ENCODE measurements at places on chromosomes 16 and 17.

DNA sequence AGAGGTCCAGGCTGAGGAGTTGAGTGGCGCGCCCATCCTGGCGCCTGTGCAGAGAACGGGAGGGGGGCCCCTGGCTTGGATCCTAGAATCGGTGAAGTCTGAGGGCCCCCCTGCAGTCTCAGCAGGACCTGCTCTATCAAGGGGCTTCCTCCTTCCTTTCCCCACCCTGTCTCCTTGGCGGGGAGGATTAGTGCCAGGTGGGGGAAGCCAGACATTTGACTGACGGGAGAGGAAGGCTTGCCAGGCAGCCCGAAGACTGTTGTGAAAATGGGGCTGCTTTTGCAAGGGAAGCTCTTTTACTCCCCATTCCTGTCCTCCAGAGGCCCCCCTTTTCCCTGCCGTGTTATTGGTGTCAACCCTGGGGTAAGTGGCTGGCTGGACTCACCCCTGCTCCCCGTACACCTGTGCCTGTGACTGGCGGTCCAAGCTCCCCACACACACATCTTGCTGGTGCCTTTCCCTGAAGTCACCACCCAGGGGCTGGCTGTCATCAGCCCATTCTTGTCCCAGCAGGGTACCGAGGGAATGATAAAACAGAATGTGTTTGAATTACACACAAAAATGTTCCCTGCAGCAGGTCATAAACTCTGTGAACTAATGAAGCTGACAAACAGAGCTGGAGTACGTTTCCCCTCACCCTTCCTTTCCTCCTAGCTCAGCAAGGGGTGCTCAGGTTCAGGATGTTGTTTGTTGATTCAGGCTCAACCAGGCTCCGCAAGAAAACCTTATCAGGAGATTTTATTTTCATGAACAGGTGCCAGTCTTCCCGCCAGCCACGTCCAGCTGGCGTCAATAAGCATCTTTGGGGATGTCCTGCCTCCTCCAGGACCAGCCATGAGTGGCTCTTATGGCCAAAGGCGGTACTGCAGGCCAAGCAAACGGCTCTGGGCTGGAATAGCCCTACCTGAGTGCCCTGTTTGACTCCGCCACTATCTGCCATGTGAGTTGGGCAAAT lies 4.4 kb upstream of the ARMC7 start:
- DNase-seq: no peak

DNA sequence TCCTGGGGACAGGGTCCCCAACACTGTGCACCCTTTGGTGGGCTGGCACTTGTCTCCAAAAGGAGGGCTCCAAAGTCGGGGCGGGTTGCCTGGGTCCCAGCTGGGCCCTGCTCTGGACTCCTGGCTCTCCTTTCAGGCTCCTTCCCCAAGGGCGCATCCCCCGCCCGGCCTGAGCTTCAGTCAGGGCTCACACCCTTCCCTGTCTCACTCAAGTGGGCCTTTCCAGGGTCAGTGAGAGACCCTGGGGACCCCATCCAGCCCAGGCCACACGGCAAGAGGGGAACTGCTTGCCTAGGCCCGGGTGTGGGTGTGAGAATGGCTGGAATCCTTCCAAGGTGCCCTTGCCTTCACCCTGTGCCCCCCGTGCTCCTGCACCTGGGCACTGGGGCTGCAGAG lies 41.8 kb upstream of the SLC38A10 start:
- no peak for DNase-seq

DNA sequence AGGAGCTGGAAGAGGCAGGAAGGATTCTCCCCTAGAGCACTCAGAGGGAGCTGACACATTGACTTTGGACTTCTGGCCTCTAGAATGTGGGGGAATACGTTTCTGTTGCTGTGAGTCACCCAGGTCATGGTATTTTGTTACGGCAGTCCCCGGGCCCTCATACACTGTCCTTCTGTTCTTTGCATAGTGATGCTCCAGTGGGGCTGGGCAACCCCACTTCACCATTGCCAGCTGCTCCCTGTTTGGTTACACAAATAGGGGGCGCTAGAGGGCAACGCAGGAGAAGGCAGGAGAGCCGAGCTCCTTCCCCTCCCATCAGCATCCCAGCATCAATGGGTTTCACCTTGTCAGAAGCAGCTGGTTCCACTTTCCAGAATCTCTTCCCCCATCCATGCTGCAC lies 257.7 kb upstream of the FOXF1 start:
- DNase-seq: no peak

- no peak for DNase-seq
Measured at GRCh38 chr17:10149573-10150399, 48.6 kb downstream of the GAS7 start.

DNA sequence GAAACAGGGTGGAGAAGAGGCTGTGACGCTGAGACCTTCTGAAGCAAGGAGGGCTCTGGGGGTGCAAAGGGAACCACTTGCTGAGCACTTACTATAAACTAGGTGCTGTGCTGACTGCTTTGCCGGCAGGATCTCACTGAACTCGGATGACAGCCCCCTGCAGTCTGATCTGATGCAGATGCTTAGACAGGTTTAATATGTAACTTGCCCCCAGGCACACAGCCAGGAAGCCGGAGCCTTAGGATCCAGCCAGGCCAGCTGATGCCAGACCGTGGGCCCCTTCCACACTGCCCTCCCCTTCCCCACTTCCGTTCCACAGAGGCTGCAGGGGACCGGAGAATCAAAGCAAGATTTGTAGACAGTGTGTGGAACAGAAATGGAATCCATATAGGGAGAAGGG lies 23.1 kb downstream of the SPACA3 start:
- no peak for DNase-seq

GRCh38 chr16:56258508-56259424 lies 67.5 kb downstream of the GNAO1 start:
- no peak for DNase-seq

DNA sequence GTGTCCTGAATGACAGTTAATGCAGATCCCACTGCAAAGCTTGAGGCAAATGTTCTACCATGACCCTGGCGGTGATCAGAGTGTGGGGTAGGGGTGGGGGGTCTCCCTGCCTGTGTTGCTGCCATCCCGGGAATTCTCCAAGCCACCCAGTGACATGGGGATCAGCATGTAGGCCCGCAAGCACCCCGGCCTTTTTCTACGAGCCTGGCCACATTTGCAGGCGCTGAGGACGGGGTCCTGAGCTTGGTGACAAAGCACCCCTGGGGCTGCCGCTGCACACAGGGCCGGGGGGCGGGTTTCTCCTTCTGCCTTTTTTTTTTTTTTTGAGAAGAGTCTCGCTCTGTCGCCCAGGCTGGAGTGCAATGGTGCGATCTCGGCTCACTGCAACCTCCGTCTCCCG lies 35.8 kb downstream of the SLC7A5 start:
- no peak for DNase-seq

Measured in stimulated activated CD8-positive, alpha-beta memory T cell treated with anti-CD3 and anti-CD28 coated beads, Interleukin-15, amount 100 ng/mL, for 4 hours (primary cell).